ENCODE measurements at places on chromosomes 13 and 19.

GRCh38 chr19:17220207-17220758 is 5.1 kb downstream of the USE1 start:
- peak; percentile 28 for DNase-seq

GRCh38 chr13:23159760-23160637 is 20.8 kb upstream of the SGCG start:
- DNase-seq: no peak

DNA sequence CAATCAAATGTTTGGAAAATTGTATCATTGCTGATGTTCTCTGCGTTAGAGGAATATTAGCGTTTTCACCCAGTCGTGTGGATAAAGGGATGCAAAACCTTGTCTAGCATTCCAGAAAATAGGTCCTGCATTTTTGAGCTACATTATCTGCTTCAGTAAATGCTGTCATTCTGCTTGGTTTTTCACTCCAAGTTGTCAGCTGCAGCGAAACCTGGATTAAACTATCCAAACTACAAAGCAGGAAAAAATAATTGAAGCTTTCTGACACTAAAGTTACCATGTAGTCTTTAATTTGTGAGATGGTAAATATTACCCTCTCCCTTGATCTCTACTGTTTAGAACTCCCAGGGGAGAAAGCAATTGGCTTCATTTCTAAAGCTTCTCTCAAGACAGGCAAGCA is 1795.5 kb upstream of the PRR20A start:
- DNase-seq: no peak

- DNase-seq: no peak
Measured at GRCh38 chr13:93270769-93271742, 44.4 kb downstream of the GPC6 start.

GRCh38 chr19:54312436-54313377 is at the start of gene LILRA5:
TSS of gene LILRA5 (minus strand) at chr19:54313166. CDS start at chr19:54313019, 147 bp downstream.
- no peak for DNase-seq

DNA sequence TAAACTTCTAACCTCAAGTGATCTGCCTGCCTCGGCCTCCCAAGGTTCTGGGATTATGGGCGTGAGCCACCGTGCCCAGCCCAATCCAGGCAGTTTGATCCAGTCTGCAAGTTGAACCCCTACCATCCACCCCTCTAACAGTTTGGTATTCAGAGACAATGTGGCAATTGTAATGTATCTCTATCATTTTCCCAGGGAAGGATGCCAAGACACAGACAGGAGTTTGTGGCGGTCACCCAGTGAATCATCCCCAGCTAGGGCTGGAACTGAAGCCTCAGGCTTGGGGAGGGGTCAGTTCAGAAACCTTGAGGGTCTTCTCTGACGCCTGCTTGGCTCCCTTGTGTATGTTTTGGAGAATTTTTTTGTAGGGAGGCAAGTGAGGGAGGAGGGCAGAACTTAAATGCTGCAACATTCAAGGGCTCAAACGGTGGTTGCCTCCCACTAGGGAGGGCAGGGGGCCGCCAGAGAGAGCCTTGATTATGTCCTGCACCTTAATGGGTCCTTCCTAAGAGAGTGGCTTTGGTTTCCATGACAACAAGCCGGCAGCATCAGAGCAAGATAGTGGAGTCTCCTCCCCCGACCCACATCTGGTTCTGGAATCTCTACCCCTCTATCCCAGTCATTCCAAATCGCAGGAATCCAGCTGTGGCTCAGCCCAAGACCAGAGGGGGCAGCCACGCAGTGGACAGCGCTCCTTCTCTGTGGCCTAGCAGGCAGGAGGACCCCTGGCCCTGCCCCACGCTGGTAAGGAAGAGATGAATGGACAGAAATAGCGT is 14.9 kb upstream of the FEM1A start:
- DNase-seq: no peak

DNA sequence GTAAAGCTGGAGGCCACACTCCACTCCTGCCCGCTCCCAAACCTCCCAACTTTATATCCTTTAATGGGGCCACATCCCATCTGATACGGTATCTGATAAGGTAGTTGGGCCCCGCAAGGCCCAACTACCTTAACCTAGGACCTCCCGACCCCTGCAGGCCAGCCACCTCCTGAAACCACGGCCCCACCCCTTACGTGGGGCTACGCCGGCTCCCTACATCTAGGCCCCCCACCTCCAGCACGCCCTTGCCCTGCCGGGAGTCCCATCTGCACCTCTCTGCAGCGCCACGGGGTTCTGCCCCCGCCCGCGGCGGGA is 2.2 kb downstream of the IGFLR1 start:
- no peak for DNase-seq

DNA sequence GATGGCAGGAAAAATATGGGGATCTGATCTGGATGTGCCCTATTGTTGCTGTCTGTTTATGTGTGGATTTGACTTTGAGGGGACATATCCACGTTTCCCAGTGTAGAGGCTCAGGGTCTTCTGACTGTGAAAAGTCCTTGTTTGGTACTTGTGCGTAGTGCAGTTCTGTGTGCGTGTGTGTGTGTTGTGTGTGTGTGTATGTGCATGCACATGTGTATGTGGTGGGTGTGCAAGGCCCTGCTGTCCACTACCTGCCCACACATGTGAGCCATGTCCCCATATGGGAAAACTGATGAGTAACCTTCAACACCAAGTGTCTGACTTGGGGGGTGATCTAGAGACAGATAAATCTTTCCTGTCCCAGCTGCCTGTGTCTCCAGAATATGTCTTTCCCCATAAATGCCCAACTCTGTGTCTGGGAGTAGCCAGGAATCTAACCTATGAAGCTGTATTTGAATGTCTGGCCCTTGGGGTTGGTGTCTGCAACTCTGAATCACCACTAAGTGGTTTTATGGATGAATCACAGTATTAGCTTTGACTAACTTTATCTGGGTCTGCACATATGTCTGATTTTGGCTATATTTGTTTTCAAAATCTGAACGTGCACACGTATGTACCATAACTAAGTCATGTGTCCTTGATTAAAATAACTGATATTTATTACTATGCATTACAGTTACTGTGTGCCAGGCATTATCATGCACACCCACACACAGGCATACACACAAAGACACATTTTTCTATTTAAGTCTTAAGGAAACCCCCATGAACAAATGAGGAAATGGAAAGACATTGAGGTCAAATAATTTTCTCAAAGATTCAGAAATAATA is 17.4 kb downstream of the KLK2 start:
- DNase-seq: no peak

DNA sequence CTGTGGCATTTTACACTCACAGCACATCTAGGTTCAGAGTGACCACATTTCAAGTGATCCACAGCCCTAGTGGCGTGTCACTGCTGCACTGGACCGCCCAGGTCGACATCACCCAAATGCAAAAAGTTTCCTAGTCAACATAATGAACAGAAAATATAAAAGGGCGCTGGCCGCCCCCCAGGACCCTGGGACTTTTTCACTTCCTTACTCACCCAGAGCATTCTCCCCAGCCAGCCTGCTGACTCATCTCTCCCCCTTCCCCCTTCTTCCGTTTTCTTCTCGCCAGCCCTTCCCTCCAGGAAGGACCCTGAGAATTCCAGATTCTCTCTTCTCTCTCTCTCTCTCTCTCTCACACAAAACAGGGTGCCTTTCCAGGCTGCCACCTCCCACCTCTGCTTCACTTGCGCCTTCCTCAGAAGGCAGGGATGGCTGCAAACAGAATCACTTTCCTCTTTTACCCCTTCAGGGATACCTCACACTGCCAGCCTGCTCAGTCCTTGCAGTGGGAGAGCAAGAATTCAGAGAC is 21.0 kb upstream of the GRWD1 start:
- DNase-seq: no peak

GRCh38 chr13:33079960-33080359 is 63.7 kb downstream of the KL start:
- DNase-seq: no peak

DNA sequence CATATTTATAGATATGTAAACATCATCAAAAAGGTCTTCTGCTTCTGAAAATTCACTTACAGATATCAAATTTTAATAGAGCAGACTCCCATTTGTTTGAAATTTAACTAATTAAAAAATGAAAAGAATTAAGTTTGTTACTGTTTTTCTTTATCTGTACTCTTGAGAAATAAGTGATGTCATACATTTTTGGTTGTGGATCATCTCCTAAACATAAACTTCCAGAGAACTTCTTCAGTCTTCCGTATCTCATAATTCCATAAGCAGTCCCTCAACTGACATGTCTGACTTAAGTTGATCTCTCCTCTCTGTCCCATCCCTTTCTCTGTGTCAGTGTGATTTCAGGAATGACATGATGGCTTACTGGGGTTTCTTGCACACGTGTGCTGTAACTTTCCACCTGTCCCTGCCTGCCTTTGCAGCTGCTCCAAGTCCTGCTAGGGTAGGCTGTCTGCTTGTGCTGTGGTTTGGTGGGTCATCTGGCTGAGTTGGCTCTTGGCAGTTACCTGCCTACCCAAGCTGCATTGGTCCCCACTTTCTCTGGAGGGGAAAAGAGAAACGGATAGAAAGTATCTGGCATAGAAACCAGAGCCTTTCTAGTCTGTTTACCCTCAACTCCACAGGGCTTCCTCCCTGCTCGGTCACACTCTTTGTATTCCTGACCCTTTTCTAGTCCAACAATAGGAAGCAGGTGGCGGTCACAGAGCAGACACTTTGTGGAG is 127.1 kb downstream of the GGACT start:
- no peak for DNase-seq

GRCh38 chr19:36807029-36807428 is 31.2 kb downstream of the ZNF790 start:
- DNase-seq: no peak

- no peak for DNase-seq
Measured at GRCh38 chr13:63948045-63948444, 2532.4 kb upstream of the PCDH20 start.

DNA sequence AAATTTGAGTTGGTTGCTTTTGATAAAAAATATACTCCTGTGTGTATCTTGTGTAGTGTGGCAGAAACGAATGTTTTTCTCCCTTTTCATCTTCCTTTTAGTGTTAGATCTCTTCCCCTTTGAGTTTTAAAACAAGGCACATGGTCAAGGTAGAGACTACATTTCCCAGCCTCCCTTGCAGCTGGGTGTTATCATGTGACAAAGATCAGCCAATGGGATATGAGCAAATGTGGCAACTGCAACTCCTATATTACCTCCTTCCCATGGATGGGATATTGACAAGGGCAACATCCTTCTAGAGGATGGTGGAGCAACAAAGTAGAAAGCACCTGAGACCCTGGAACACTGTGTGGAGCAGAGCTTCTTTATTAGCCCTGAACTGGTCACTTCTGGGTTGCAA is 42.4 kb downstream of the ADGRE3 start:
- DNase-seq: peak; percentile 14

- DNase-seq: no peak
Measured at GRCh38 chr19:49389406-49389805, 1.4 kb downstream of the KASH5 start.

- DNase-seq: no peak
Measured at GRCh38 chr13:41028051-41028450, 8.9 kb upstream of the ELF1 start.

DNA sequence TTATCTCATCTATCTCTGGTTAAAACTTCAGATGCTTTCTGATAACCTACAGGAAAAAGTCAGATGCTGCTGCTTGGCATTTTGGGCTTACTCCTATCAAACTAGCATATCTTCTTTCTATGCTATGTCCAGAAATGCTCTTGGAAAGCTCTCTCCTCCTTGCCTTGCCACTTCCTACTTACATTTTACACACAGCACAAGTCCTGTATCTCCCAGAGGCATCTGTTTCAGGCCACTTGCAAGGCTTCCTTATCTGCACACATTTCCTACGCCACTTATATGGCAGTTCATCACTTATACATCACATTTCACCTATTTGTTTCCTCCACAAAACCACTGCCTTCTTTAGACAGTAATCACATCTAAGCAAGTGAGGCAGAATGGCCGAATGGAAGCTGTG is 220.3 kb downstream of the DNAJC15 start:
- DNase-seq: no peak

DNA sequence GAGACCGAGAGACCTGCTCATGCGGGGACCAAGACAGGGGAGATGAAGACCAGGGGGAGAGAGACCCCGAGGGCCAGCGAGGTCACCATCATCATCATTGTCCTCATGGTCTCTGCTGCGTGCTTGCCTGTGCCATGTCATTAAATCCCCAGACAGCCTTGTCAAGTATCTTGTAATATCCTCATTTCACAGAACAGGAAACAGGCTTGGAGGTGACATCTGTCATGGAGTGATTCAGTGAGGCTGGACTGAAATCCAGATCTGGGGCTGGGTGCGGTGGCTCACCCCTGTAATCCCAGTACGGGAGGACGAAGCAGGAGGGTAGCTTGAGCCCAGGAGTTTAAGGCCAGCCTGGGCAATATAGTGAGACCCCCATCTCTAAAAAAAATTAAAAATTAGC is 5.9 kb upstream of the NANOS2 start:
- peak; percentile 18 for DNase-seq

GRCh38 chr13:107643615-107644014 is 571.7 kb downstream of the LIG4 start:
- no peak for DNase-seq

- DNase-seq: no peak
Measured at GRCh38 chr13:22961835-22962537, 218.8 kb upstream of the SGCG start.

DNA sequence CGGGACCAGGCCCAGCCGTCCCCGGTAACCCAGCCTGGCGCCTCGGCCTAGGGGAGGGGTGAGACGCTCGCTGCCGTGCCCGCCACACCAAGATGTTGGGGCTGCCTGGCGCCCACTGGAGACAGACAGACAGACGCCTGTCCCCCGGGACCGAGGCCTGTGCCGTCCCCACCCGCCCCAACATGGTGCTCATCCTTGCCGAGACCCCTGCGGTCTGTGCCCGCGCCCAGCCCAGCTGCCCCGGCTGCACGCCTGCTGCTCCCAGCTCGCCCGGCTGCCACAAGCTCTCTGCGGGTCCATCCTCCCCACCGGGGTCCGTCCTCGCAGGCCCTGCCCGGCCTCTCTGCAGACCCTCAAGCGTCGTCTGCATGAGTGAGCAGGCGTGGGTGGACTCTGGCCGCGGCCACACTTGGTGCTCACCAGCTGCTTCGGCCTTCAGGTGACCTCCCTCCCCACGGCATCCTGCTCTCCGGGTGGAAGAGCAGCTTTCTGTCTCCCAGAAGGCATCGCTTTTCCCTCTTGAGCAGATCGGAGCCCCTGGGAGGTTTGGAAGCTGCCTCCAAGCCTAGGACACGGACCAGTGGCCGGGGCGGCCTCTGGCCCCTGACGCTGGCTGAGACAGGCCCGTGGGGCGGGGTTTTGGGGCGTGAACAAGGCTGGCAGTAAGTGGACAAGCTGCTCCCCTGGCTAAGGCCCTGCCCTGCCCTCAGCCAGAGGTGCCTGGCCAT is 6.7 kb upstream of the TMPRSS9 start:
- DNase-seq: no peak

- peak; percentile 87 for DNase-seq
Measured at GRCh38 chr13:41263261-41263971, at the start of gene MTRF1. TSS of gene MTRF1 (minus strand) at chr13:41263576. CDS start at chr13:41260907, 2,669 bp downstream.

GRCh38 chr19:46372901-46373490 is 26.1 kb downstream of the PPP5C start:
- DNase-seq: no peak

GRCh38 chr13:45372189-45373161 is 31.5 kb upstream of the TPT1 start:
- DNase-seq: no peak

DNA sequence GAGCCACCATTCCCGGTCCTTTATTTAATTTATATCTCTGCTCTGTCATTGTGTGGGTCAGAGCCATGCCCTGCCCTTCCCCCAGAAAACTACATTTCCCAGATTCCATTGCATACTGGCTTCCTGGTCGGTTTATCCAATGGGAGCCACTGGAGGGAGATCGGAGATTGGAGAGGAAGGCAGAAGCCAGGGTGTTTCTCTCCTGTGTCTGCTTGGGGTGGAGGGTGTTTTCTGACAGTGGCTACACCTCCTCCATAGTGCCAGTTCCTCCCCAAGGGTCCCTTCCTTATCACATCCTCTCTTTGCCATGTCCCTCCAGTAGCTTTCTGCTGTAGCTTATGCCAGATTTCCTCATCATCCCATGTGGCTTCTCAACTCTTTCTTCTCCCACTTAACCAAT is 19.0 kb downstream of the OLFM2 start:
- DNase-seq: peak; percentile 29
